Stromal cell of bone marrow (primary cell): ENCODE measurements at places on chromosomes 4 and X.

- no peak for DNase-seq
These were observed 168.9 kb upstream of the PUDP start for GRCh38 chrX:7316887-7317286.

GRCh38 chr4:141458501-141458900, 177.9 kb upstream of the IL15 start:
- no peak for DNase-seq

DNA sequence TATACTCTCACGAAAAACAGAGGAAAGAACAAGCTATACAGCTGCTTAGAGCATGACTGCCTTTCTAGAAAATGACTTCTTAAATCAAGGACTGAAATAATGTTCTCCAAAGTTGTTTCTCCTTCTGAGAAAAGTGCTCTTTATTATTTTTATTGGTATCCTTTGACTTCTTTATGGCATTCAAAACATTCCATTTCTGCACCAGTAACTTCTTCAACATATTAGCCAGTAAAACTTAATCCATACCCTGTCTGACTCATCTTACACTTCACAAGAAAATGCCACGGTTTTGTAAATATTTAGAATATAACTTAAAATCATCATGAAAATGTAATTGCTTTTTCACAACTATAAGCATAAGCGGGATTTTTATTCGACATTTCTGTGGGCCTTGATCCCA, 180.4 kb downstream of the NR3C2 start:
- no peak for DNase-seq

GRCh38 chr4:52982255-52982945, 120.3 kb downstream of the RASL11B start:
- peak; percentile 36 for DNase-seq

DNA sequence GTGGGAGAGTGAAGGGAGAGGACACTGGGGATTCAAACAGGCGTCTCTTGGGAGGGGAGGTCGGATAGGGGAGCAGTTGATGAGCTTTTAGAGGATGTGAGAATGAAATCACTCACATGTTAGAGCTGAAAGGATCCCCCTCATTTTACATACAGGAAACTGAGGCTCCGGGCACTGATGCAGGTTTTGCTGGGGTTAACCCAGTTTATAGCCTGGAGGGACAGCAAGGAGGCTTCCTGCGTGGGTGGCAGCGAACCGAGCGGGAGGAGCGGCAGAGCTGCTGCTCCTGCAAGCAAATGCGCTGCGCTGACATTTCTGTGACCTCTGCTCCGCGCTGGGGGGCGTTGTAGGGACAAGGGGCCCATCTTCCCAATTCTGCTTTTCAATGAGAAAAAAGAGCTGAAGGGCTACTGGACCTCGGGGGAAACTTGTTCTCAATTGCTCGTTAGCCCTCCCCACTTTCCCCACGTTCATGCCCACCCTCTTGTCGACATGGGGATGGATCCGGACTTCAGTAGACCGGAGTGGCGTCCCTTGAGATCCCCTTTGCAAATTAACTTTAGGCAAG, 1.2 kb upstream of the NEUROG2 start:
- DNase-seq: no peak

- no peak for DNase-seq
These were observed 21.7 kb downstream of the RAB40AL start for GRCh38 chrX:102958794-102959193.

DNA sequence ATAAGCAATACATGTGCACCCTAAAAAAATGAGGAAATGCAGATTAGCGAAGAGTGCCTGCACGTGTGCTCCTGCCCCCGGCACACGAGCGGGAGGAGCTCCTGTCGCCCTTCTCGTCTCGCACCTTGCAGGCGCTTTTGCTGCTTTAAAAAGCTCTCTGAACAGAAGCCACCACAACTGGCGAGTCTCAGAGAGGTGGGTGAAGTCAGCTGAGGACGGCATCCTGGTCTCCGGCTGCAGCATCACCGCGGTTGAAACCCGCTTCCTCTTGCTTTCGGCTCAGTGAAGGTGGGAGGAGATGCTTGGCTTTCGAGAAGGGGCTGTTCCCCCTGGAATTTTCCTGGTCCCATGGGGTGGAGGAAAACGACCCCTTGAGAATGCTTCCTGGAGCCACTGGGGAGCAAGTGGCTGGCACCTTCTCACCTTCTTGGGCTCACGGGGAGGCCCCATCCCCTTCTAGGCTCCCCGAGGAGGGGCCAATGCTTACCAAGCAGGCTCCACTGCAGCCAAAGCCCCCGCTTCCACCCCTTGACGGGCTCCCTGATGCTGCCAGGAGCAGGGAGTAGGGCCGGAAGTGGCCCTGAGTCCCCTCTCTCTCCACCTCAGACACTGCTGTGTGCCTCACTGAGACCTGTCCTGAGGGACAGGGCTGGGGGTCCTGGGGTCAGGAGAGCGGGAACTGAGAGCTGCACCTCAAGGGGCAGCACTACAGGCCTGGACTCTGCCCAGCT, 29.2 kb upstream of the MXD4 start:
- DNase-seq: no peak

DNA sequence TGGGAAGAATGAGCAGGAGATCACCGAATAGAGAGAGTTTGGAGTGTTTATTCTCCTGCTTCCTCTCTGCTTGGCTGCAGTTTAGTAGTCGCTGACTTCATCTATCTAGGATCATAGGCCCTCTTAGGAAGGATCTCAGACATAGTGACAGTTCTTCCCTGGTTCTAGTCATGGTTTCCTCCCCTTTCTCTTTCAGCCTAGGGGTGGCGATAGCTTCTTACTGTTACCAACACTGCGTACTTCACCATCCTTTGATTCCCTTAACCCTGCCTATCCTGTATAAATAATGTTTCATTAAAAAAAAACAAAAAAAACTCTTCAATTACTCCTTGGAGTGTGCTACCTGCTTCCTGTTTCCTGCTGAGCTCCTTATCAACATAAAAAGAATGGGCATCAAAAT, 103.8 kb downstream of the DDX53 start:
- no peak for DNase-seq

GRCh38 chrX:133685822-133686221, 270.5 kb upstream of the GPC4 start:
- no peak for DNase-seq

DNA sequence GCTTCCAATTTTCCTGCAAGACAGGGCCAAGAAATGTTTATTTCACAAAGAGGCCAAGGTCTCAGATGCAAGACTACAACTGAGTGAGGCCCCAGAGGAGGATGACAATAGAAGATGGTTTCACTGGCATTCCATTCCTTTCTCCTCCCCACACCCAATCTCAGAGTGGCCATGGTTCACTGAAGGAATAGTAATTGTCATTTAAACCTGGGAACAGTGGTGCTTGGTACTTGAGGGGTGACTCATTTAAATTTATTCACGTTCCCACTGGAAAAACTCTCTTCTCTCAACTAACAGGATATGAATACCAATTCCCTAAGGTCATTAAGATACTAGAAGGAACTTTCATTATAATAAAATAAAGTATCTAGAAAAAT, 35.3 kb upstream of the CXCL8 start:
- DNase-seq: peak; percentile 56

GRCh38 chr4:95153182-95153581, 395.4 kb downstream of the BMPR1B start:
- DNase-seq: no peak

- no peak for DNase-seq
These were observed 36.4 kb downstream of the EDA2R start for GRCh38 chrX:66602381-66602938.

DNA sequence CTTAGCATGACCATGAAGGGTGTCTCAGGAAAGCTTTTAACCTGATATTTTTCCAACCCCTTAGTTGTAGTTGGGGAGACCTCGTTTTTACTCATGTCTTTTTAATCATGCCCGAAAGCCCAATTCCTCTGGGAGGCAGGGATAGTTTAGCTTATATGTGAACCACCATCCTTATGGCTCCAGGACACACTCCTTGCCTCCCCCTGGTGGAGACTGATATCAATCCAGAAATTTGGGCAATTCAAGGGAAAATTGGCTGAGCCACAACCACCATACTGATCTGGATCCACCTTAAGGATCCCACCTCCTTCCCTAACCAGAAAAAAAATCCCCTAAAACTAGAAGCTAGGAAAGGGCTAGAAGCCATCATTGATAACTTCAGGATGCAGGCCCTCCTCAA, 13.4 kb upstream of the COL25A1 start:
- DNase-seq: no peak

DNA sequence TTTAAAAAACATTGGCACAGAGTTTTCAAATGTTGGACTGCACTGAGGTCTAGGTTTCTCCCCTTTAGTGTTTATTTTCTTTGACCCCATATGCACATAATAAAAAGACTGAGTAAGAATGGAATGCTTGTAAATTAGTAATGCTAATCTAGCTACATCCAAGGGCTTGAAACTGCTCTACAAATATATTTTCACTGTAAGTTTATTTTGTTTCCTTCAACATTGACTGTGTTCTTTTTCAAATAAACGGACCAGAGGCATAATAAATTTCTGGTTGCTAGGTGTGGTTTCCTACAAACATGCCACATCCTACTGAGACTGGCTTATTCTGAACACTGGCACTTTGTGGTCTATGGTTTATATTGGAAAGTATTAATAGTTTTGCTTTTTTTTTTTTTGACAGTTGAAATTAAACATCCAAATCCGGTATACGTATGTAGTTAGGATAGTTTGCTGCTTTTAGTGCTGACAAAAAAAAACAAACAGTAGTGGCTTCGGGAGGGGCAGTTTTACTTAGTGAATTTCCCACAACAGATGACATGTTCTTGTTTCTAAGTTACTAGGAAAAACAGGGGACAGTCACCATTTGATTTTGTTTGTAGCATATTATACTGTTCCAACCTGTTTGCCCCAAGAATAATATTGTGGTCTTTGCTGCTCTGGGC, 13.2 kb downstream of the CA5B start:
- DNase-seq: peak; percentile 50

- DNase-seq: peak; percentile 14
These were observed 95.3 kb downstream of the FANCB start for GRCh38 chrX:14777525-14777924.

- DNase-seq: no peak
These were observed 10.9 kb upstream of the PCDH18 start for GRCh38 chr4:137543198-137543597.

GRCh38 chr4:65658117-65658516, 12.2 kb downstream of the EPHA5 start:
- DNase-seq: no peak

GRCh38 chr4:122456231-122457116, at the start of gene IL2:
IL2 (minus strand) TSS chr4:122456725; CDS start chr4:122456440, 285 bp downstream.
- no peak for DNase-seq

DNA sequence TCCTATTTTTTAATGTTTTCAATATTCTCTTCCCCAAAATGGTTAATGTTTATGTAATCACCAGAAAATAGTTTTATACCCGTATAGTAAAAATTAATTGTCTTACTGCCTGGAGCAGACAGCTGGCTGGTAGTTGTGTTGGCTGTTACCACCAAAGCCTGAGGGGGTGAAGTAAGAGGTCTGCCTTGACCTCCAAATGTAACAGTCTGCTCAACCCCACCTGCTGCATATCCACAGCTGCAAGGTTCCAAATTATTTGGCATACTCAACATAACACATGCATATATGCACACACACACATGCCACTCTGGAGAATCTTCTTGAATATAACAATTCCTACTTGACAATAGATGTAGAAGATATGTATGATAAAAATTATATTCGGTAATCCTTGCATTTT, 624.3 kb downstream of the ADGRL3 start:
- DNase-seq: no peak

DNA sequence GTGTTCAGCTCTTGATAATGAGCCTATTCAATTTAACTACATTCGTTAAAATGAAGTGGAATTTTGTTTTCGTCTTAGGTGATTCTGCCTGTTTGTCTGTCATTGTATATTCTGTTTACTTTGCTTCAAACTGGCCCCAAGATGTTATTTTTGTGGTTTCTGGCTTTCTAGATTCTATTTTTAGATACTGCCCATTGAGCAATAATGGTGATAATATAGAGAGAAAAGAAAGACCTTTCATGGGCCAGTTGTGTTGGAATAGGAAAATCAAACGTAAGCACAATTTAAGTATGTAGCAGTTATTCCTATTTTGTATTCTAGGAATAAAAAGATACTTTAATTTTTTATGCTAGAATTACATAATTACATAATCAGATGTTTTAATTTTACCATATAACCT, 4.0 kb downstream of the CDKN2AIP start:
- no peak for DNase-seq

GRCh38 chr4:129145222-129145730, 49.3 kb downstream of the C4orf33 start:
- DNase-seq: no peak

- no peak for DNase-seq
These were observed 145.8 kb upstream of the HCCS start for GRCh38 chrX:10965174-10965798.

GRCh38 chrX:53223955-53224859, 800 bp downstream of the KDM5C start:
- no peak for DNase-seq

GRCh38 chr4:17489721-17490120, 22.2 kb downstream of the QDPR start:
- DNase-seq: no peak

- peak; percentile 59 for DNase-seq
These were observed 169.4 kb upstream of the BANK1 start for GRCh38 chr4:101621120-101621519.

DNA sequence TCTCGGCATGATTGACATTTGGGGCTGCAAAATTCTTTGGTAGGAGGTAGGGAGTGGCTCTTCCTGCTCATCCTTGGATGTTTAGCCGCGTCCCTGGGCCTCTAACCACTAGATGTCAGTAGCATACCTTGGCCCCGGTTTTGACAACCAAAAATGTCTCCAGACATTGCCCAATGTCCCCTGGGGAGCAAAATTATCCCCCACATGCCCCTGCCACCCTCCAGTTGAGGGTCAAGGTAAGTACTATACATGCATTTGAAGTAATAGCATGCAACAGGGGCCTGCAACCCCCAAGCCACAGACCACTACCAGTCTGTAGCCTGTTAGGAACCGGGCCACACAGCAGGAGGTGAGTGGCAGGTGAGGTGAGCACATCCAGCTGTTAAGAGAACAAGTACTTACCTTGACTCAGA, 17.6 kb upstream of the KIAA1210 start:
- DNase-seq: peak; percentile 4

- DNase-seq: peak; percentile 2
These were observed 50.9 kb downstream of the USP26 start for GRCh38 chrX:133045986-133046385.

DNA sequence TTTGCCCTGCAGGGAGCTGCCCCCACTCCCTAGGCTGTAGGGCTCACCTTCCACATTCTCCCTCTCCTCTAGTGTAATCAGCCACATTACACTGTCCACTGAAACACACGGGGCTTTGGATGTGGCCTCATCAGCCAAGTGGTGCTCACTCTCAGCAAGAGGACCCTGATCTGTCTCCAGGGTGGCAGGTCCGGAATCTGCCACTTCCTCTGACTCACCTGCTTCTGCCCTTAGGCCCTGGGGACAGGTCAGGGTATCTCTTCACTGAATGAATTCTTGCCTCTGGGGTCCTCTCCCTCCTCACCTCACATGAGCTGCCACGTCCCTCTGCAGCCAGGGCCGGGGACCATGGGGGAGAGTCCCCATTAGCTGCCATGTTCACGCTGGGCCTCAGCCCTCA, 15.9 kb downstream of the ZNF41 start:
- no peak for DNase-seq

DNA sequence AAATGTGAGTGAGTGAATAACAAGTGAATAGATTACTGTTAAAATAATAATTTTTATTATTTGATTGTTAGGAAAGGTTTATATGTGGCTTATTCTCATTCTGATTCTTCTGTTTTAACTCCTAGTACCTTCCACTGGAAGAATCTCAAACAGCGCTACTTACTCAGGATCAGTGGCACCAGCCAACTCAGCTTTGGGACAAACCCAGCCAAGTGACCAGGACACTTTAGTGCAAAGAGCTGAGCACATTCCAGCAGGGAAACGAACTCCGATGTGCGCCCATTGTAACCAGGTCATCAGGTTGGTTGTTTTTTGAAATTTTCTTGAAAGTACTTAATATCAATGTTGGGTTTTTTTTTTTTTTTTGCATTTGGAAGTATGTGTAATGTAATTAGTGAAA, 117.6 kb upstream of the BMPR1B start:
- no peak for DNase-seq
